Endothelial cell (in vitro differentiated cells): ENCODE measurements at places on chromosomes 12 and 14.

DNA sequence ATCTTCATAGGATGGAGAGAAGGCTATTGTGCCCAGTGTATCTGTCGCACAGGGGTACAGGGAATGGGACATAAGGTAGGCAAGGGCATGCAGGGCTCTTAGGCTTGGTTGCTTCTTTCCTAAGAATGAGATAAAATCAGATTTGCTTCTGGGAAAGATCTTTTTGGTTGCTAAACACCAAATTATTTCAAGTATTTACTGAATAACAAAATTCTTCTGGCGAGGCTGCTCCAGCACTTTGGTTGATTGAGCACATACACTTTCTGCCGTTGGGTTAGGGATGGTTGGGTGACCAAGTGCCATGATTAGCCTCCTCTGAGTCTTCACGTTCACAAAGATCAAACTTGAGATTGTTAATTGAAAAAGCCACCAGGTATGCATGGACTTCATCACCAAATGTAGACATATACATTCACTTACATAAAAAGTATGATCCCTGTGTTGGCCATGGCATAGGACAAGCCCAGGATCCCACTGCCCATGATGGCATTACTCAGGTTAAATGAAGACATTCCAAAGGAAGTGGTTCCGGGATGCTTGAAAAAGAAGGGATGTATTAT, 38.2 kb downstream of the SLC38A4 start:
- DNase-seq = no peak

- peak; percentile 11 for DNase-seq
Measured at GRCh38 chr12:27780612-27781408, 774 bp upstream of the MANSC4 start.

GRCh38 chr14:51424041-51424440, 184.0 kb downstream of the TMX1 start:
- no peak for DNase-seq

DNA sequence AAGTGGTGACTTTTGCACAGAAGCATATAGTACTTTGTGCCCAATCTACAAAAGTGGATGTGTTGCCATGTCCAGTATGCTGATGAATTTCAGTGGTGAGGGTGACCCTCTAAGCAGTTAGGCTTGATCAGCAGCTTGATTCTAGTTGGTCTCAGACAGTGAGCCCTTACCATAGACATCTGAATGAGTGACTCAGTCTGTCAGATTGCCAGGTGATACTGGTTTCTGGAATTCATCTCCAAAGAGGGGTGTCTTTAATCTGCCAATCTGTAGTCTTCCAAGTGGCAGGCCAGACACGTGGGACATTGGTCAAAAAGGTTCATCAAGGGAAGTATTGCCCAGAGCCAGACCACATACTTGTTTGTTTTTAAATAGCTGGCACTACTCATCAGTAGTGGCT, 187.4 kb upstream of the SLC16A7 start:
- DNase-seq = no peak
